Uterine smooth muscle cell (primary cell): ENCODE measurements at places on chromosomes 3 and 15. TPM values are rescaled to one million over a fixed set of nuclear protein-coding genes. Genes with fewer than 3 reads are reported as not detected.

Gene LRRC49
- 19.7 and 20.5 TPM in 2 replicates for total RNA-seq

Gene ROPN1B
- not detected in 2 replicates for total RNA-seq

Gene A4GNT
- total RNA-seq, result not detected in 2 replicates

Gene SYNPR
- total RNA-seq, result not detected in 2 replicates

Gene KLHL6
- total RNA-seq, result under 0.01 TPM in 2 replicates

Gene EFHB
- total RNA-seq, result under 0.01 and 0.11 TPM in 2 replicates
